Stimulated activated CD8-positive, alpha-beta memory T cell treated with anti-CD3 and anti-CD28 coated beads, Interleukin-15, amount 100 ng/mL, for 4 hours (primary cell): ENCODE measurements at places on chromosomes 6 and 20.

- DNase-seq, result no peak
Observed at GRCh38 chr6:155050311-155050710, 55.2 kb downstream of the TIAM2 start.

DNA sequence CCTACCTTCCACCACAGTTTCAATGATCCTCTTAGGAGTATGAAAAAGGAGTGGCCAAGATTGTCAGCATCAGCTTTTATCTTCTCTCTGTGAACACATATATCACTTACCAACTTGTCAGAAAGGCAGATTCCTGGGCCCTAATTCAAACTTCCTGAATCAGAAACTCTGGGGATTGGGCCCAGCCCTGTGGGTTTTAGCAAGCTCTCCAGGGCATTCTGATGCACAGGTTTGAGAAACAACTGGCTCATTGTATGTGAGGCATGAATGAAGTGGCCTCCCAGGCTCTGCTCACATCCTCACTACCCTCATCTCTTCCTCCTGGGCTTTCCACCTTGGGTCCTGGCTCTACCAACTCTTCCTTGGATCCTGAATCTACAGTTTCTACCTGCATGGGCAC is 13.2 kb upstream of the THBD start:
- no peak for DNase-seq

- no peak for DNase-seq
Observed at GRCh38 chr6:170029416-170030283, 261.2 kb downstream of the DLL1 start.

DNA sequence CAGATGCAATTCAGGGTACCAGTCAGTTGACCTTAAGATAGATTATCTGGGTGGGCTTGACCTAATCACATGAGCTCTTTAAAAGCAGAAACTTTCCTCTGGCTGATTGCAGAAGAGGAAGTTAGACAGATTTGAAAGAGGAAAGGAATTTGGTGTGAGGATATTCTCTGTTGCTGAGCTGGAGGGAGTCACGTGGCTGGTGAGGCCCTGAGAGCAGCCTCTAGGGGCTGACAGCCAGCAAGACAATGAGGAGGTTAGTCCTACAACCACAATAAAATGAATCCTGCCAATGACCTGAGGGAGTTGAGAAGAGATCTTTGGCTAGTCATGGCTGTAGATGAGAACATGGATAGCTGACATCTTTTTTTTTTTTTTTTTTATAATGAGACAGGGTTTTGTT is 87.0 kb upstream of the B3GAT2 start:
- DNase-seq, result no peak

DNA sequence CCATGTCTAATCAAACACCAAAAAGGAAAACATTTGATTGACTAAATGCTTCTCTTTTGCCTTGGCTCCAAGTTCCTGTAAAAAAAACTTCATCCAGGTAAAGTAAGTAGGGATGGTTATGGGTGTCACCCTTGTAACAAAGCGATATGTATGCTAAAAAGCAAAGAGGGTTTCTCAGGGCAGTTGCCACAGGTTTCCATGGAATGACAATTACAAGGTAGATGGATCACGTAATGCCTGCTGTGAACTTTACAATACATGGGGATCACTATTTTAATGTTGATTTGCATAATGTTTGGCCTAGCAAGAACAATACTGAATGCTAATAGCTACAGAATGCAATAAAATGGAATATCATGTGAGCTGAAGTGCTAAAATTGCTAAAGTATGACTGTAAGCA is 2.9 kb upstream of the BMP2 start:
- no peak for DNase-seq

DNA sequence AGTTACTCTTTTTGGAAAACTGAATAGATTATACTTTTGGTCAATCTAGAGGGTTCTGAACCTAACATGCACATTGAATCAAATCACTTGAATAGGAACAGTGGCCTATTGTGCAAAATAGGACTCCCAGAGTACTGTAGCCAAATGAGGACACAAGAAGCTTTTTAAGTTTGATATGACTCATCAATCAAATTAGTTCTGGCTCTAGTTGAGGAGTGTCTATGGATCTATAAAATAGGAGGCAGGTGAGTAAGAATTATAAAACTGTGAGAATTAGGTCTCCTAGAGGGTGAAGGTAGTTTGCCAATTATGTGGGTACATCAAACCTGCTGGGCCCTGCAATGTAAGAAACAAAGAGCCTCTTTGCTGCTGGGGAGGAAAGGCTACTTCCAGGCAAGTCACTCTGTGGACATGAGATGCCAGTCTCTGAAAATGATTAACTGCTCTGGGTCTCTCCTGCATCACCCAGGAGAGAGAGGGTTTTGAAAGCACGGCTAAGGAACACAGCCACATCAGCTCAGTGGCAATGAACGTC is 112.3 kb downstream of the RCAN2 start:
- no peak for DNase-seq

DNA sequence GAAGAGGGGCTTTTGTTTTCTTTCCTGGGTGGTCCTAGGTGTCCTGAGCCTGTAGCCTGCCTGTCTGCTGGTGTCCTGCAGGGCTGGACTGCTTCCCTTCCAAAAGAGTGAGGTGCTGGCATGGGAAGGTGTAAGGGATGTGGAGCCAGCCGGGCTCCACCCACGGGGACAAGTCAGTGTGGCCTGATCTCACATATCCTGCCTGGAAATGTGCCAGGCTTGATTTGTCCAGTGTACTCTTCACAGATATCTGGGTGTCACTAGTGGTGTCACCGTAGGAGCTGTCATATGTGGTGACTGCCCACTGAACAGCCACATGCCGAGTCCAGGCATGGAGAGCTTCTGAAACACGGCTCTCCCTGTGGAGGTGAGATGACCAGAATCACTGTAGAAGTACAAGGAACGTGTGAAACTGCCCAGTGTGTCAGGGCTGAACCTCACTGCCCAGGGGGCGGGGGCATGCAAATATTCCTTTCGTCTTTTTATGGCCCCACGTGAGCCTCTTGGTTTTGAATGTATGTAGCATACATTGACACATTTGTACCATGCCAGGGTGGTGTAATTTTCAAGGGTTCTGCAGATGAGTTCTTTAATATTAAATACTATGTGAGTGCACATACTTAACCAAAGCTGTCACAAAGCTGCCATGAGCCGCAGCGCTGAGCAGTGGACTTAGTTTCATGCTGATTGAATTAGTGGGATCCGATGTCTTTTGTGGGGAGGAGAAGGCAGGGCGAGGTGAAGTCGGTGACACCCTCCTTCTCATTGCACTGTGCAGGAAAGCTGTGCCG is 55.8 kb downstream of the CDH4 start:
- DNase-seq, result no peak

DNA sequence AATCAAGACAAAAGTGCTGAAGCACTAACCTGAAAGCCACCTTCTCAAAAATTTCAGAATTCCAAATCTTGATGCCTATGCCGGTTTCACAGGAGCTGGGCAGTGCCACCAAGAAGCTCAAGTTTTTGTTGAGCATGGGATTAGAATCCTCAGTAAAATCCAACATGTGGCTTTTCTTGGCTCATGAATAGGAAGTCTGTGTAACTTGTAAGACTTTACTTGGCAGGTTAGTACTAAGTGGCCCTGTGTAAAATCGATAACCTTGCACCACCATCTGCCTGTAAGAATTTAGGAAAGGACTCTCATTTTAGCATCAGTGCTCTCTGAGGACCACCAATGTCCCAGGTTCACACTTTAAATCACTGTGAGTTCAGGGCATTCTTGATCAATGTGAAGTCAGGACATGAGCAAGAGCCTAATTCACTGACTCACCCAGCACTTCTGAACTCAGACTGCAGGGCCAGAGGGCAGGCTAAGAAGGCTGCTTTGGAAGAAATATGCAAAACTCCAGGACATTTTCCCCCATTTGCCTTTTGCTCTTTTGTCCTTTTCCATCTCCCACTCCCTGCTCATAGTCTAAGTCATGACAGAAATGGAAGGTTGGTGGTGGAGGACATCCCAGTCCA is 113.2 kb downstream of the EDN1 start:
- no peak for DNase-seq

- DNase-seq, result no peak
Observed at GRCh38 chr6:155530219-155530834, 74.7 kb upstream of the NOX3 start.

DNA sequence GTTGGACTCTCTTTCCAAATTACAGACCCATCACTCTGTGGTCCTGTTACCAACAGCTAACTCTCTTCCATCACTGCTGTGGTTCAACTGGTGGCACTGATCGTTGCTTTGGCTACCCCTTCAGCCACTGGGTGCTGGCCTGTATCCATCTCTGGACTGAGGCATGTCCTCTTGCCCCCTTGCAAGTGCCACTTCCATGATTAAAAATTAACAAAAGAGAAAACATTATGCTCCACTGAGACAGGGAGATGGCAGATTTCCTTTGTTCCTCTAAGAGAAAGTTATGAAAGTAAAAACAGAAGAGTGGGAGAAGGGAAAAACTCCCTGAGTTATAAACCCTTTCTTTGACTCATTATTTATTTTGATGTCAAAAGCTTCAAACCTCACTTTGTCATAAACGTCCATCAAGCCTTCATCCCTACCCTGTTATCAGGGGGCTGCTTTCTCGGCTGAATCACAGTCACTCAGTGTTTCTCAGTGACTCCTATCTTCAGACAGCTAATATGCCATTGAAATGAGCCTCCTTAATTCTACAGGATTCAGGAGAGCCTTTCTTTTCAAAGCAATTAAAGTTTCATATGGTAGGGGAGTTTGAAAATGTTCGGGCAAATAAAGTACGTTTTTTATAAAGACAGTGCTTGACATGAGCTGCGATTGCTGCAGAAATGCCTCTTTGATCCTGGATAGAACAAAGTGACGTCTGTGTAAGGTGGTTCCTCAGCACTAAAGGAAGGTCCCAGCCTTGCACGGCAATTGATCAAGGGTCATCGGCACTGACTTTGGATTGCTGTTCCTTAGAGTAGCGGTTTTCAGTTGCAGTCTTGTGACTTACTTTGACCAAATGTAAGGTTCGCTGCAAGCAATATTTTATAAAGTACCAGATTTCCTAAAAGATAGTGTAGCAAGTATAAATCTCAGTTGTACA is 49.9 kb upstream of the PBOV1 start:
- no peak for DNase-seq

DNA sequence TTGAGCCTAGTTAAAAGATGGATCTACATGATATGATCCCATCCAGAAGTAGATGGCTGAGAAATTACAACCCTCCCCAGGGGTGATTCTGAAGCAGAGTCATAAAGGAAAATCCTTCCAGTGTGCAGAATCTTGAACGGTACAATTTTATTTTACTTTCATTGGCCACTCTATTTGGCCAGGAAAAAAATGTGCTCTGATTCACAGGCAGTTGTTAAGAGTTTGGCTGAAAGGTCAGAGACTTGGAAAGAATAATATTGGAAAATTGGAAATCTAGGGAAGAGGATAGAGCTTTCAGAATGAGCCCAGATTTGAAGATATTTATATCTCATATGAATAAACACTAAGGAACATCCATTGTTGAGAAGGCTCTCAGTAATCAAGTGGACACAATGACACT is 1299.3 kb upstream of the GJE1 start:
- no peak for DNase-seq

GRCh38 chr6:16922282-16922681 is 161.0 kb upstream of the ATXN1 start:
- no peak for DNase-seq

DNA sequence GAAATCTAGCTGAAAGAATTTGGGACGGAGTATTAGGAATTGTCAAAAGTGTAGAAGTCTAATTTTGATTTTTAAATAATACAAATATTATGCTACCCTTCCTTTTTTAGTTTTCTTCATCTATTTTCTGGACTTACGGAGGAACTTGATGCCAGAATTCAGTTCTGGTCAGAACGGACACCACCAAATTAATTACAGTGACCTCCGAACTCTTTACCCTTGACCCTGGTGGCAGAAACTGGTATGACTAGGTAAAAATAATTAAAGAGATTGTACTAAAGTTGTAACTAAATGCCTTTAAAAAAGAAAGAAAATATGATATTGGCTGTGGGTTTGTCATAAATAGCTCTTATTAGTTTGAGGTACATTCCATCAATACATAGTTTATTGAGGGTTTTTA is 751.1 kb upstream of the MAP3K7 start:
- DNase-seq, result no peak

GRCh38 chr20:58896820-58897219 is 44.3 kb downstream of the GNAS start:
- no peak for DNase-seq
